Inflammatory macrophage treated with lipopolysaccharide for 1 hour (primary cell): ENCODE measurements at places on chromosomes 6 and 20.

- no peak for DNase-seq
These were observed 436.7 kb downstream of the MEI4 start for GRCh38 chr6:78089531-78089930.

DNA sequence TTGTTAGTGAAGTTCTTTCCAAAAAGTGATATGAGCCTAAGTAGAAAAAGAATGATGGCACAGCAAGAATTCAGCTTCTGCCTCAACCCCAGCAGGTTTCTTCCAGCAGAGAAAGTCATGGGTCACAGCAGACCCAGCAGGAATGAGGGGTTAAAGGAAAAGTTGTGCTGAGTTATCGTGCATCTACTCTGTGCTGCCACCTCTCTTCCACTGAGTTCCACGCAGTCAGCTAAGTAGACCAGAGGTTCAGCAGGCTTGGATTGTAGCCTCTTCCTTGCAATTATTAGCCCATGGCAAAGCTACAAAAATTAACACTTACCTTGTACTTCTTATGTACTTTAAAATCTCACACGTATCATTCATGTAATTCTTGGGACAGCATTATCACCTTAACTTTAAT lies 510.8 kb downstream of the PTPRT start:
- no peak for DNase-seq

GRCh38 chr6:140576004-140576555 lies 1201.6 kb upstream of the CITED2 start:
- no peak for DNase-seq

GRCh38 chr6:81228912-81229555 lies 523.4 kb downstream of the TENT5A start:
- no peak for DNase-seq

DNA sequence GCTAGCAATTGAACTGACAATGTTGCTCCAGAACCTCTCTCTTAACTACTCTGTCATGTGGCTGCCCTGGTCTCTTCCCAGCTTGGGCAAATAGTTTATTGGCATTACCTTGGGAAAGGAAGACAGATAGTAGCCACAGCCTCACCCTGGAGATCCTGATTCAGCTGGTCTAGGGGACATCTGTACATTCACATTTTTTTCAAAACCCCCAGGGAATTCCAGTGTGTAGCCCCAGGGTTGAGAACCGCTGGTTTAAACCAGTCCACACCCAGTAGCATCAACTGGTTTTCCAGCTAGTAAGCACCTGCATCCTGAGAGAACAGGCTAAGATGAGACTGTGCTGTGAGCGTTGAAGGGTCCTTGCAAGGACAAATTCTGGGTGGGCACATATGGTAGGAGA lies 9.6 kb downstream of the SCUBE3 start:
- DNase-seq, result no peak

- no peak for DNase-seq
These were observed 21.2 kb upstream of the CDKN1A start for GRCh38 chr6:36657271-36657670.

DNA sequence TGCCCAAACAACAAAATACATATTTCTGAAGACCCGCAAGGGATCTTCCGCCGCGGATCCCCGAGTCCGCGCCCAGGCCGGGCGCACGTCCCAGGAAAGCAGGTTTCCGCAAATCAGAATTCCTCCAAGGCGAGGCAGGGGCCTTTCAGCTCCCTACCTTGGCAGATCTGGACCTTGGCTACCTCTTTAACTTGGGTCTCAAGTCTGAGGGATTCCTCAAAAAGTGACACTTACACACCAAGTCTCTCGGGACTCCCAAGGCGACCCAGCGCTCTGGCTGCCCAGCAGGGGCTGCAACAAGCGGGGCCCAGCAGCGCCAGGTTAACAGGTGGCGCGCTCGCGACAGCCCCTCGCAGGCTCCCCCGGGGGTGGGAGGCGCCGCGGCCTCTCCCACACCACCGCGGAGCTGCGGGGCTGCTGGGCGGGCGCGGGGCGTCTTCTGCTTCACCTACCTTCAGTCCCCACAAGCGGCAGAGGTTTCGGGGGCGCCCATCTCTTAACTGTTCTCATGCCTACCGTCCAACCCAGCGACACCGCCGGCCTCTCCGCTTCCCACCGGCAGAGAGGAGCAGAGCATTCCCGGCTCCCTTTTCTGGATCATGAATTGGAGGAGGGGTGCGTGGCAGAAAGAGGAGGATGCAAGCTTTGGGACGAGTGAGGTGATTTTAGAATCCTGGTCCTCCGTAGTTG lies 414 bp downstream of the SIM1 start:
- DNase-seq, result no peak

GRCh38 chr6:80163754-80164187 lies 57.3 kb downstream of the BCKDHB start:
- no peak for DNase-seq

GRCh38 chr20:55394592-55394991 lies 610.7 kb downstream of the CBLN4 start:
- no peak for DNase-seq

DNA sequence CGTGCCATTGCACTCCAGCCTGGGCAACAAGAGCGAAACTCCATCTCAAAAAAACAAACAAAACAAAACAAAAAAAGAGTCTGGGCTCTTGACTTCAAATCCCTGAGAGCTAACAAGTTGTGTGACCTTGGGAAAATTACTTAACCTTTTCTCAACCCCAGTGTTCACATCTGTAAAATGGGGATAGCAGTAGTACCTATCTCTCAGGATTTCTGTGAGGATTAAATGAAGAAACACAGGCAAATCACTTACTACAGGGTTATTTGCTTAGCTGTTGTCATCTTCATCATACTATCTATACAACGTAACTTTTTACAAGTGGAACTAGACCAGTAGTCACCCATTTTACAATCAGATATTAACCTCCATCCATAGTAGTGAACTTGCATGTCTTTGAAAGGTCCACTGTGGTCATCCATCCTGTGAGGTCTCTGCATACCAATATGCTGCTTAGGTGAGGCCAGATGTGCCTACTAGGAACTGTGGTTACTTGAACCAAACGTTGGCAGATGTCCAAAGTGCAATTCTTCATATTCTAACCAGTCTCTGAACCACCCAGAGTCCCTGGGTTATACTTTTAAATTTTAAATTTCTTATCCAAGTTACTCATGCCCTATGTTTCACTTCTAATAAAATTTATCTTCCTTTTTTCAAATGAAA lies 128.9 kb upstream of the BEND3 start:
- no peak for DNase-seq

DNA sequence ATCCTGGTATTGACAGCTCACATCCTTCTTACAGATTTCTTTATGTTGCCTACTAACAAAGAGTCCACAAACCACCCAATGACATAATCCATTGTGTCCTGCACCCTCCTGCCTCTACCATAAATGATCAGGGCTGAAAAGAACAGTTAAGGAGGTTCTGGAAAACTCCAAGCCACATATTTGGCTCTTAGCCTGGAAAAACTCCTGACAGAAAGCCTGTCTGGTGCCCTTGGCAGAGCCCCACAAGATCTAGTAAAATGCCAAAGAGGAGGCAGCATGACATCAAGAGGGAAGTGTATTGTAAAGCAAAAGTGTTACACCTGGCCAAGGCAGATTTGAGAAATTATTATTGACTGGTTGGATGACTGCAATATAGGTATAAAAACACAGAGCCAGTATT lies 126.4 kb upstream of the VGLL2 start:
- DNase-seq, result no peak

- peak; percentile 62 for DNase-seq
These were observed 26.6 kb downstream of the CNBD2 start for GRCh38 chr20:35994994-35995453.

- DNase-seq, result no peak
These were observed 4.5 kb downstream of the DLL1 start for GRCh38 chr6:170286246-170286933.

DNA sequence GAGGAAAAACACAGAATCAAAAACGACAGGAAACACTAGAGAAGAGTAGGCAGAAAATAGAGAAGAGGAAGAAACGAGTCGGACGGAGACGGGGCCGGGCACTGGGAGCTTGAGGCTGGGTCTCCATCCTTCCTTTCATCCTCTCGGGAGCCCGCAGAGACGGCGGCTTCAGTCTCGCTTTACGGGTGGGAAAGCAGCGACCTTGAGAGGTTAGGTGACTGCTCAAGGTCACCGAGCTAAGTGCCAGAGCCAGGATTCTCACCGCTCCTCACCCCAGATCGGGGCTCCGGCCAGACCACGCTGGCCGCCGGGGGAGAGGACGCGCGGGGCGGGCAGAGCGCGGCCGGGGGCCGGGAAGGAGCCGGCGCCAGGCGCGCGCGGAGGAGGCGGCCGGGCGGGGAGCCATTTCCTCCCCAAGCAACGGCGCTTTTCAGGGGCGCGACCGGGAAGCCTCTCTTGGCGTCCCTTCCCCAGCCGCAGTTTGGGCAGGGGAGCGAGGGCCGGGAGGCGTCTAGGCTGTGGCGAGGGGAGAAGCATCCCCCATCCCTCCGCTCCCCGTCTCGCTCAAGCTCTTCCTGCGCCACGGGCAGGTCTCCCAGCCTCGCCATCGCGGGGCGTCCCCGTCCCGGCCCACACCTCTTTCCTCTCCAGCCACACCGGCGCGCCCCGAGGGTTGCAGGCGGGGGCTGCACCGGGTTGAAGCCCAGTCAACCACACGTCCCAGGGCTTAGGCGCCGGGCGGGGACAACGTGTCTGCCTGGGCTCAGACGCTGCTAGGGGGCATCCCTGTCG lies 24.1 kb upstream of the MAP3K7 start:
- peak; percentile 6 for DNase-seq

DNA sequence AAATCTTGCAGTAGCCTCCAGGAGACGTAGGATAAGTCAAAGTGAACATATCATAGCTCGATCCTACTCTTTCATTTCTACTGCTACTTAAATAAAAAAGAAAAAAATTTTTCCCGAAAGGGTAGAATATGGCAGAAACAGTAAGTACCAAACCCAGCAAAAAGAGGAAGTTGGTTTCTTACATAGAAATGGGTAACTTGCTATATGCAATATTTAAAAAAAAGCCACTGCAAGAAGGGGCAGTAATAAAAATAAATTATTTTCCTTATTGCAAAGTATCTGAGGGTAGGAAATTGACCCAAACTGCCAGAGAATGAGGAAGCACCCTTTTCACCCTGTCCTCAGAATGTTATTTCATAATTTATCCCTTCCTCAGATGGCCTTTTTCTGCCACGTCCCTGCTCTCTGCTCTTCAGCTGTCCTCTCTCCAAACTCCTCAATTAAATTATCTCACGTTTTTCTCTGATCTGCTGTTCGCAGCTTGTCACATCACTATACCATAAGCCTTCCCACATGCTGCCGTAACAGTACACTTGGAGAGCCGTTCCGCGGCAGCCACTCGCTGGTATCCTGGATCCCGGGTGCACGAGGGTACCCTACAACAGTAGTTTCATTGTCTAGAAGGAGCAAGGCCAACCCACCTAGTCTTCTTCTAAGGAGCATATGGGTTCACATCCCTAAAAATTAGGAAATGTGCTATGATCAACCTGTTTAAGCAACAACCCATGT lies 149.6 kb downstream of the BACH2 start:
- DNase-seq, result peak; percentile 56

DNA sequence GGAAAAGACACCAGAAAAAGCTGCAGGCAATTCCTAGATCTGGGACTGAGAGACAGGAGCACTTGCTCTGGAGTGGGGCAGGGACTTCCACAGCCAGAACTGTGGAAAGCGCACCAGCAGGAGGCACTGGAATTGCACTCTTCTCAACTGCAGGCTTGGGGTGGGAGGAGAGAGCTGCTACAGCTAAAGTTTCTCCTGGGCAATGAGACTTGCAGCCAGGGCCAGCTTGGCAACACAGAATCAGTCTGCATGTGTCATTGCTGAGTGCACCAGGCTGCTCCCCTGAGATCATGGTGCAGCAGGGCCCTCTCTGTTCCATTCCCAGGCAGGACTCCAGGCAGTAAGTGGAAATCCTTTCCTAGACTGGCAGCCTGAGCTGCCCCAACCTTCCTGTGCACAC lies 145.8 kb downstream of the INSM1 start:
- no peak for DNase-seq

GRCh38 chr6:84309336-84309735 lies 81.9 kb upstream of the CEP162 start:
- DNase-seq, result no peak

DNA sequence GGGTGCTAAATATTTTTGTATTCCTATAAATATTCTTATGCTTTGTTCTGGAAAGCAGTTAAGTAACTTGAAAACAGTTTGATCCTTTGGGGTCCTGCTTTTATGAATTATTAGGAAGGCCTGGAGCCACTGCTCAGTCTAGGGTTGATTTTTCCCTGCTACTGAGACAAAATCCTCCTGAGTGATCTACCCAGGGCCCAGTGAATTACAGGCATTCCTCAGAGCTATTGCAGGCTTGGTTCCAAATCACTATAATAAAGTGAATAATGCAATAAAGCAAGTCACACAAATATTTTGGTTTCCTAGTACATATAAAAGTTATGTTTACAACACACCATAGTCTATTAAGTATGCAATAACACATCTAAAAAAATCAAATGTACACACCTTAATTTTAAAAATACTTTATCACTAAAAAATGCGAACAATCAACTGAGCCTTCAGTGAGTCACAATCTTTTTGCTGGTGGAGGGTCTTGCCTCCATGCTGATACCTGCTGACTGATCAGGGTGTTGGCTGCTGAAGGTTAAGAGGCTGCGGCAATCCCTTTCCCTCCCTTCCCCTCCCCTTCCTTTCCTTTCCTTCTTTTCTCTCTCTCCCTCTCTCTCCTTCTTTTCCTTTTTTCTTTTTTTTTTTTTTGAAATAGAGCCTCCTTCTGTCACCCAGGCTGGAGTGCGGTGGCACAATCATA lies 43.0 kb downstream of the DNAAF9 start:
- no peak for DNase-seq

DNA sequence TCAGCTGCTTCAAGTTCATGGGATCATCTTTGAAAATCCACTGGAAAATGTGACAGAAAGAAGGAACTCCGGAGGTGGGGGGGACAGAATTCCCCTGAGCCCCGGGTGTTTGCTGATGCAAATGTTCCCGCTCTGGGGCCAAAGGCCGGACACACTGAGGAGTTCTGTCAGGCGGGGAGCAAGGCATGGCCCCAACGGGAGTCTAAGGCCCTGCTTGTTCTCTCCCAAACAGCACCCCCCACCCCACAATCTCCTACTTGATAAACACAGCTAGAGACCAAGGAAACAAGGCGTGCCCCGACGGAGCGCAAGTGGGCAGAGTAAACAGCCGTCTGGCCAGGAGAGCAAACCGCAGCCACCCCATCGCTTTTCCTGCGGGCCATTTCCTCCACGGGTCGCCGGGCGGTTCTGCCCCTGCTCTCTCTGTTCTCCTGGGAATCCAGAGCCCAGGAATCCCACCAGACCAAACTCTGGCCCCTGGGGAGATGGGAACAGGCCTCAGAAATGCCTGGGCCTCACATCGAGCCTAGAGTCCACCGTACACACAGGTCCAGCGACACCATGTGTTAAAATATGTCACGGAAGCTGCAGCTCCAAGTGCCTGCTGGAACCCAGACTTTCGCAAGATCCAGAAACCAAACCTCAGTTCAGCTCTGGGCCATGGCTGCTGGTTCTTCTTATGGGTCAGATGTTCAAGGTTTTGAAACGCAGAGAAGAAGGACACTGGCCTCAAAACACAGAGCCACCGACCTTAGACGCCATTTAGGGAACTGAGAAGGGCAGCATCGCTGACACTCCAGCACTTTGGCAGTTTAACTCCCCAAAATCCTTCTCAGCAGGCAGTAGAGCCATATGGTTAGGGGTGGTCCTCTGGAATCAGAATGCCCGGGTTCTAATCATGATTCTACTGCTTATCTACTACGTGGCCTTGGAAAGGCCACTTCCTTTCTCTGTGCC lies 104.2 kb downstream of the PREX1 start:
- peak; percentile 73 for DNase-seq

- DNase-seq, result no peak
These were observed 253.6 kb upstream of the EXOC2 start for GRCh38 chr6:946546-946945.

GRCh38 chr20:2210646-2211552 lies 84.9 kb upstream of the TGM3 start:
- peak; percentile 92 for DNase-seq

GRCh38 chr6:41446132-41446531 lies 100.0 kb upstream of the FOXP4 start:
- DNase-seq, result no peak
